ENCODE measurements at places on chromosomes 6 and 20.
A peak's percentile ranks its signal among the peaks of the same experiment; 100 is the strongest.

DNA sequence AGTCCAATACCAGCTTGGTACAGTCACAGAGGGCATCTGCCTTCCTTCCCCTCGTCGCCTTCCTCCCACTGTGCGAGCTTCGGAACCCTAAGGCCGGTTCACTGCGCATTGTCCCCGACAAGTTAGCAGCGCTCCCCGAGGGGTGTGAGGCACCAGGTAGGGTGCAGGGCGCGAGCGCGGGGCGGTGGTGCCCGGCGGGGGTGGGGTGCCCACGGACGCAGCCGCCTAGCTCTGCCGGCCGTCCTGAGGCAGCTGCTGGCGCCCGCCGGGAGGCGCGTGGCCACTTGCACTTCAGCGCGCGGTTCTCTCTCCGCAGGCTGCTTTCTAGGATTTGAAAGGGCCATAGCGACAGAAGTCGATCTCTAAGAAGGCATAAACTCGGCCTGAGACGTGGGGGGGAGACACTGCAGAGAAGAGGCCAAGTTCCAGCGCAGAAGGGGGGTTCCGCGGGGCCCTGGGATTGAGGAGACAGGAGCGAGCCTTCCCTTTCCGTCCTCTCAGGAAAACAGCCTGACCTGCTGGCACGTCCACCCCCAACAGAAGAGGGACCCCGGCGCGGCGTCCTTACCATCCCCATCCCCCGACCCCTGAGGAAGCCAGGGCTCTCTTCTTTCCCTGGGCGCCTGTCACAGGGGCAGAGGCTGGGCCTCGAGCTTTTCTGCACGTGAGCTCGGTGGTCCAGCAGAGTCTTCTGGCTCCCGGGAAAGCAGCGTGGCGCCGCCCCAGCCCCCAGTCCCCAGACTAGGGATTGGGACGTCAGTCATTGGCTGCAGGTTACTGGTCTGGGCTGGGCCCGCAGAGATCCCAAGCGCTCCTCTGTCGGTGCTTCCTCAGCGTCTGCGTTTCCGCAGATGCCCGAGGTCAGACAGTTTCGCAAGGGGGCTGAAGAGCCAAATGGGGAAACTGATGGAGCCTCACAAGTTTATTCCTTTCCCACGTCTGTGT is 15.6 kb upstream of the PRDM13 start:
- no peak for DNase-seq

- peak; percentile 65 for DNase-seq
These were observed 27.1 kb downstream of the RAB44 start for GRCh38 chr6:36724514-36725390.

DNA sequence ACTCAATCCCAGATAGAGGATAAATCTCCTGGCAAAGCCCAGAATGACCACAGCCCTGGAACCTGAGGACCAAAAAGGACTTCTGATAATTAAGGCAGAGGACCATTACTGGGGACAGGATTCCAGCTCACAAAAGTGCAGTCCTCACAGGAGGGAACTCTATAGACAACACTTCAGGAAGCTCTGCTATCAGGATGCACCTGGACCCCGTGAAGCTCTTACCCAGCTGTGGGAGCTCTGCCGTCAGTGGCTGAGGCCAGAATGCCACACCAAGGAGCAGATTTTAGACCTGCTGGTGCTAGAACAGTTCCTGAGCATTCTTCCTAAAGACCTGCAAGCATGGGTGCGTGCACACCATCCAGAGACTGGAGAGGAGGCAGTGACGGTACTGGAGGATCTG is 992 bp downstream of the ZSCAN16 start:
- no peak for DNase-seq

GRCh38 chr20:11375966-11376365 is 541.7 kb upstream of the BTBD3 start:
- DNase-seq, result no peak

DNA sequence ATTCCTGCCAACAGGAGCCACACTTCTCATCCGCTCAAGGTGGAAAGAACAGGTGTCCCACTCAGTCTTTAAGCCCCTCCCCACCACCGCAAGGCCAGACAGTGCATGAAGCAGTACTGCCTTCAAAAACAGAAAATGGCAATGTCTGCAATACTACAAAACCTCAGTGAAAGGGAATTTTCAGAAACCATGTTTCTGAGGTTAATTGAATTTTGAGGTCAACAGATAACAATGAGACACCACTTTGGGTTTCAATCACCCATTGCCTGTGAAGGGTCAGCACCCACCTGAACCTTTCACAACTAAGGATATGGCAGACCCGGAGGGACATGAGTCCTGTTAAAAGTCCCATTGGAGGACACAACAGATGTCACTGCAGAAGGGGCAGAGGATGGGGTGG is 13.0 kb downstream of the ZC3H12D start:
- DNase-seq, result no peak

GRCh38 chr6:20709451-20709850 is 175.2 kb downstream of the CDKAL1 start:
- no peak for DNase-seq

DNA sequence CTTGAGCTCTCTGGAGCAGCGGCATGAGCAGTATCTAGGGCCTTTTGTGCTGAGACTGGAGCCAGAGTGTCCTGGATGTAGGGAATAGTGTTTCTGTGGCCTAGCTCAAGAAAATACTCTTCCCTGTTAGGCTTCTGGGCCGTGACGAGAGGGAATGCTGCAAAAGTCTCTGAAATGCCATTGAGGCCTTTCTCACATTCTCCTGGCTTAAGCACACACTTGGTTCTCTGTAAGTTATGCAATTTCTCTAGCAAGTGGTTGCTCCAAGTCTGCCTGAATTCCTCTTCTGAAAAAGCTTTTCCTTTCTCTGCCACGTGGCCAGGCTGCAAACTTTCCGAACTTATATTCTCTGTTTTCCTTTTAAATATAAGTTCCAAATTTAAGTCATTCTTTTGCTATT is 744.4 kb downstream of the GRIK2 start:
- no peak for DNase-seq

- DNase-seq, result peak; percentile 58
These were observed 1.4 kb upstream of the MUC21 start for GRCh38 chr6:30981942-30982772.

- no peak for DNase-seq
These were observed 26.8 kb downstream of the SLC16A10 start for GRCh38 chr6:111114087-111114443.

- no peak for DNase-seq
These were observed 36.9 kb upstream of the VSTM2L start for GRCh38 chr20:37866051-37866450.

- DNase-seq, result no peak
These were observed 1608.8 kb downstream of the GRIK2 start for GRCh38 chr6:103002282-103002681.

DNA sequence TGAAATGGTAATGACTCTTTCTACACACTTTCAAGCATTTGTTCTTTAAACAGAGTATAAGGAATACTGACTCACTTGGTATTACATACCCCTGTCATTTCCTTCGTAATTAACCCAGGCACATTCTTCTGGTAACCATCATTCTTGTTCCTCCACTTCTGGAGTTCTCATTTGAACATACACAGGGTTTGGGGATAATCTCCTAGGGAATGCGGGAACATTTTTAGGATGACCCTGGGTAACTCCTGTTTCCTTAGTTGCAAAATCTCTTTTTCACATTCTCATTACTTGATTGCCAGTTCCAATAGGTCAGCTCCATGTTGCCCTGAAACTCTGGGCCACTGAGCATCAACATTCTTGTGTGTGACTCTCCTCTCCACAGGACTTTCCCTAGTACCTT is 51.5 kb upstream of the E2F3 start:
- DNase-seq, result peak; percentile 3

DNA sequence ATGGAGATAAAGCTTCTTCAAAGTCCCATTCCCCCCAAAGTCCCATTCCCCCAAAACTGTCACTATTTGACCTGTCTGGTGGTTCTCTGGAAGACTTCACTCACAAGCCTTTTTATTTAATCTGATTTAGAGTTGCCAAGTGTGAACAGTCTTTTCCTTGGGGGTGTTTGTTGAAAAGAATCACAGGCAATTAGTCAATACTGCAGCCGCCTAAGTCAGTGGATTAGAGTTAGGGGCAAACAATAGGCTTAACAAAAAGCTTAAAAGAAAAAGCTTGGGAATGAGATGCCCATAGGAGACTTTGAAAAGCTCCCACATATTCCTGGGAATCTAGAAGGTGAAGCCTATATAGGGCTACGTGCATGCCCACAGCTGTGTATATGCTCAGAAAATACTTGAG is 8.0 kb upstream of the RIPOR2 start:
- DNase-seq, result no peak

DNA sequence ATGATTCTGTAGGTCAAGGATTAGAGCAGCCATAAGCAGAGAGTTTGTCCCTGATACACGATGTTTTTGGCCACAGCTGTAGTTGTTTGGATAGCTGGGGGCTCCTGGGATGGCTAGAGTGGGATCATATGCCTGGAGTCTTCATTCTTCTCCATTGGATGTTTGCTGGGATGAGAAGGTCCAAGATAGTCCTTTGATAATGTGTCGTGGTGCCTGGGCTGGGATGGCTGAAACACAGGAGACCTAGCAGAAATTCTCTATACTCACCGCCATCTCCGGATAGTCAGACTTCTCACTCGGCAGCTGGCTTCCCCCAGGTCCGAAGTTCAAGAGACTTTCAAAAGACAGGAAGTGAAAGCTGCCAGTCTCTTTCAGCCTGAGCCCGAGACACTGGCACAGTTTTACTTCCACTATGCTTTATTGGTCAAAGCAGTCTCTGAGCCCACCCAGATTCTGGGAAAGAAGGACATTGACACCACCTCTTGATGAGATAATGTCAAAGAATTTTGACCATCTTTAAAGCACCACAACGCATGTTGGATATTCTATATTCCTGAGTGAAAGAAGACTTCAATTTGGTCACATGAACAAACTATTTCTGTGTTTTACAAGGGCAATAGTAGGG is 16.0 kb downstream of the MARCKS start:
- no peak for DNase-seq

- peak; percentile 71 for DNase-seq
These were observed 5.1 kb downstream of the UBE2C start for GRCh38 chr20:45817376-45818194.

- DNase-seq, result no peak
These were observed 119.6 kb upstream of the RIMS1 start for GRCh38 chr6:71766796-71767195.

DNA sequence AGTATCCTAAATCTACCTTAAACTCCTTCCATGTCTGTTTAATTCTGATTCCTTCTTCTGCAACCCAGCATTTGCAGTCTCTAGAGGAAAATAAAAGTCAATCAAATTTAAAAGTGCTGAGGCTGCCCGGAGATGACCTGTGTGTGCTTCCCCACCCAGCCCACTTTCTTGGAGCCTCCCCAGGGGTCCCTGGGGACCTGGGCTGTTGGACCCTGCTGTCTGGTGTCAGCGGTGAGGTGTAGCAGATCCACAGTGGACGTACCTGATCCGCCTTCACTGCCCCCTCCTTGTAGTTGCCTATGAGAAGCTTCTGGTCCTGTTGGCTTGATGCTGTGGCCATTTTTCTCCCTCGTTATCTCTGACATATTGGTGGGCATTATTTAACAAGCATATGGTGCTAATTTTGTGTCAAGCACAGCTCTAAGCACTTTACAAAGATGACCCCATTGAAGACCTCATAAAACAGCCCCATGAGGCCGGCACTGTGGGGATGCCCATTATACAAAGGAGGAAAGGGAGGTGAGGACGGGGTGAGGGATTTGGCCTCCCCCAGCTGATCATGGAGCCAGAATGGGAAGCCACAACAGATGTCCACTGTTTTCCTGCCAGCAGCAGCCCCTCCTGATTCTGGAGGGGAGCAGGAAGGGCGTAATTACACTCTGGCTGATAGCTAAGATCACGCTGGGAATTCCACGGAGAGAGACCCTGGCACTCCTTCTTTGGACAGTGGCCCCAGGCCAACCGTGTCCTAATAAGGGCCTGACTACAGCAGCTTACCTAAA is 628.2 kb downstream of the CDH26 start:
- no peak for DNase-seq

DNA sequence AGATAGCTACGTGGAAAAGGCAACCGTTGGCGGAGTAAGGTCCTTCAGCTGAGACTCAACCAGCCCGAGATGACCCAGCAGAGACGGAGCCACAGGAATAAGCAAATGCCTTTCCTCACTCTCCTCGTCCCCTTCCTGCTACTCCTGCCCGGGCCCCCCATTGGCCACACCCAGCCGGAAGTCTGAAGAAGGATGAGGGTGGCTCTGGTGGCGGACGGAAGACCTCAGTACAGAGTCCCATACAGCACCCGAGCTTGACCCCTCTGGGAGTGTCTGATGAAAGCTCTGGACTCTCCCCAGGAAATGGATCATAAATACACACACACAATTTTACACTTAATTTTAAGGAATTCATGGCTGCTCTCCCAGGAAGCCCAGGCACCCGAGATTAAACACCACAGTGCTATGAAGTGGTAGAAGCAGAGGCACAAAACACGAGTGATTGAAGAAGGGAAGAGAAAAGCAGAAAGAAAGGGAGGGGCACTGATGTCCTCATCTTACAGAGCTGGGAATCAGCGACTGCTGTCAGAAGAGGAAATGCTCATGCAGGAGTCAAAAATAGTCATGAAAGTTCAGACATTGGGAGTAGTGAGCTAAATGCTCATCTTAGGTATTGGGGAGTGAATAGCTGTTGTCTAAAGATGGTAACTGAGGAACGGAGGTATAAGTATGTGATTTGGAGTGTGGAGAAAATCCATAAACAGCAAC is 125.6 kb downstream of the BANF2 start:
- DNase-seq, result no peak

DNA sequence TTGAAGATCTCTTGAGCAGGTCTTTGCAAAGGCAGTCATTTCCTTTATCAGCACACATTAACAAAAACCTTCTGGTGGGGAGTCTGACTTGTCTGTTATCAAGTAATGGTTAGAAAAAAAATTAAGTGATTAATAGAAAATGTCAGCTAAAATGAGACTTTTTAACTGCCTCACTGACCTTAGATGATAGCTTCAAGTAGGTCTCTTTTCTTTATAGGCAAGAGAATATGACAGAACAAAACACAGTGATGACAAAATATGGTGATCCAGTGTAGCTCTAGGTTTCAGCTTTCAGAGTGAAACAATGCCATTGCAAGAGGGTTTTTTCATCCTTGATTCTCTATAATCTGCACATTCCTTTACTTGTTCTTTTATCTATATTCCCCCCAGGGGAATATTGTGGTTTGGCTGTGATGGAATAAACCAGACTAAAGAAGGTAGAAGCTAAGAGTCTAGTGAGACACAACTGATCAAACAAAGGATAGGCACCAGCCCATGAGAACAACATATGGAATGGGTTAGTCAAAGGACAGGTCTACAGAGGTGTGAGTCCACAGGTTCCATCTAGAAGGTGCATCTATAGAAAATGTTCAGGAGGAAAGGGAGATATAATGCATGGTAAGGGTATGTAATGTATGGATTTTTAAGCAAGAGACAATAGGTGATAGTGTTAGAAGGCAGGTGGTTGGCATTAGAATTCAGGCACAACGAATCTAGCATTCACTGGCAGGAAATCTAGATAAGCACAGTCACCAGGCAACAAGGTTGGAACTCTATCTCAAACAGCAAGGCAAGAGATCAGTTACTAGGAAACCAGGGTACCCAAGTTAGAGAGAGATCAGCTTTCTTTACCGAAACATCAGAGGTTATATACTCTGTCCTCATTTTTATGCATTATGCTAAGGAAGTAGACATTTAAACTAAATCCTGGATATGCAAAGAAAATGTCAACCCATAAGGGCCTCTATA is 228.9 kb upstream of the SMLR1 start:
- peak; percentile 53 for DNase-seq

Measured in brain microvascular endothelial cell (primary cell).